Stimulated activated CD4-positive, alpha-beta T cell treated with anti-CD3 and anti-CD28 coated beads, Interleukin-15, amount 100 ng/mL, for 1 hour (primary cell): ENCODE measurements at places on chromosomes 7 and 10.

DNA sequence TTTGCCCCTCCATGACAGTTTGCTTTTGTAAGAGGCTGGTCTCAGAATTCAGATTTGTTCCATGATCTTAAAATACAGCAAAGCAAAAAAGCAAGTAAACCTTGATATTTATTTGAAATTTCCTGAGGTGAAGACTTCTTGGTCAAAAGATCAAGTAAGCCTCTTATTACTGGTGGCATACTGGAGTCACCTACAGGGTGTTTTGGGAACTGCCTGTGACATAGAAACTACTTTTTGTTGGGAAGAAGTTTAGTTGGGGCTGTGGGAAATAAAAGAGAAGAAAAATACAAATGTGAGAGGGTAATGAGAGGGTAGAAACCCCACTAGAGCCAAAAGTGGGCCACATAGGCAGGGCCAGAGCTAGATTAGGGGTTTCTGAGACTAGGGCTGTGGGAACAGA is 217.9 kb downstream of the OTUD1 start:
- no peak for DNase-seq

DNA sequence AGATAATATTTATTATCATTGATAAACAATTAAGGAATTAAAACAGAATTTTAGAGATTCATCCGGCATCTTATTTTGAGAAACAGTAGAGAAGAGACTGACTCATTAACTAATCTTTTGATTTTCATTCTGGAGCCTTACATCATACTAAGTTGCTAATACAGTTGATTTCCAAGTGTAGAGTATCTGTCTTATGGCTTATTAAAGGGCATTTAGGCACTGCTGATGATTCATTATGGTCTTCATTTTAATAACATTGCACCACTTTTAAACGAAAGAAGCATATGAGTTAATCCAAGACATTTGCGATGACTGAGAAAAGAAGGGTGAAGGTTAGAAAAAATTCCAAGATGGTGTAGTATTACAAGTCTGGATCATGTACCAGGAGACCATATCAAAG is 186.0 kb upstream of the CACNA2D1 start:
- DNase-seq, result no peak

GRCh38 chr7:47150497-47151260 is 431.2 kb downstream of the TNS3 start:
- no peak for DNase-seq

DNA sequence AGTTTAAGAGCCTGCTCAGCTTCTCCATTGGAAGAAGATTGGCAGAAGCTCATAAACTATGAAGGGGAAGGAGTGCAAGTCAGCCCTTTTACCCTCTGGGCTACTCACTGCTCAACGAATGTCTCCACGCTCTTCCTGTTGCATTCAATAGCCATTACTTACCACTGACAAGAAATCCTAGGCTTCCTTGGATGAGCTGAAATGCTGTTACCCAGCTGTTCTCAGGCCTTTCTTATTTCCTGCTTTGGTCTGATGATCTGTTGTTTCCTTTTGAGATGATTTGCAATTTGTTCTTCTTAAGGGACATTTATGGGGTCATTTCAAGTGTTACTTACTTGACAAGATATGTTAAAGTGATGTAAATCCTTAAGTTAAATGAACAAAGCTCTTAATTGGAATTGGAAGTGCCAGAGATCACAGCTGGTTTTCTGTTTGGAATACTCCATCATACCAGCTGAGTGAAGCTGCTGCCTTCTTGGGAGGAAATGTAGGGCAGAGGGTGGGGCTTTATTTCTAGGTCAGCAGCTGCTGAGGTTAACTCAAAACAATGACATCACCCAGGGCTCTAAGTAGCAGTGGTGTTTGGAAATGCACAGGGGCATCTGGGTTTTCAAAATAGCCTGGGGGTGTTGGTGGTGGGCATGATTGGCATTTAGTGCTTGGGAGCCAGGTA is 170.0 kb downstream of the PRKCQ start:
- no peak for DNase-seq

- DNase-seq, result no peak
Measured at GRCh38 chr7:84482476-84482875, 287.9 kb upstream of the SEMA3A start.

- no peak for DNase-seq
Measured at GRCh38 chr7:64599359-64599758, 36.5 kb upstream of the ZNF680 start.

- no peak for DNase-seq
Measured at GRCh38 chr7:117674617-117675016, 194.8 kb downstream of the CFTR start.

DNA sequence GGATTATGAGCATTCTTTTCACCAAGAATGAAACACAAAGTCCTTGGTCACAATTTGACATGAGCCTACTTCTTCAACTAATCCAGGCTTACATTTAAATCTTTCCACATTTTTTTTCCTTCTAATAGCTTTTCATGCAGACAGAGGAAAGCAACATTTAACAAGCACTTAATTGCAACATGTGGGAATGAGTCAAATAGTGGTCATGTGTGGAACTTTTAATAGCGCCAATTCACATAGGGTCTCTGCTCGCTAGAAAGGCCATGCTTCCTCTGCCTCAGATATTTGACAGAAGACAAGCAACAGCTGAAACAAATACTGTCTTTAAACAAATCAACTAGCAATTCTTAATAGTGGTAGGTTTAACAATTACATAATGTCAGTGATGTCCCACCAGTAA is 285.9 kb upstream of the ETV1 start:
- DNase-seq, result no peak

GRCh38 chr7:68074242-68074641 is 1077.6 kb downstream of the TYW1 start:
- no peak for DNase-seq

DNA sequence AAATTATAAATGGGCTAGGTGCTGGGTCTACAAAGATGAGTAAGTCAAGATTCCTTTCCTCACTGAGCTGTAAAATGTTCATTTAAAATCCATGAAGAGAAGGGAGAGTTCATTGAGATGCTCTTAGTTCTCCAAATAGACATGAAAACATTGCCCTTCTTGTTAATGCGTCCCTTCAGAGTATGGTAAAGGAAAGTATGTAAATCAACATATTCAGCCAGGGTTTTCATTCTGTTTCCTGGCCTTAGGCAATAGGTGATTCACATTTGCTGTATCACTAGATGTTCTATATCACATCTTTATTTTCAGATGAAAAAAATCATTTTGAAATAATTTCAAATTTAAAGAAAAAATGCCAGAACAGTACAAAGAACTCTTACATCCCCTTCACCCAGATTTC is 5.4 kb downstream of the ANKIB1 start:
- no peak for DNase-seq

DNA sequence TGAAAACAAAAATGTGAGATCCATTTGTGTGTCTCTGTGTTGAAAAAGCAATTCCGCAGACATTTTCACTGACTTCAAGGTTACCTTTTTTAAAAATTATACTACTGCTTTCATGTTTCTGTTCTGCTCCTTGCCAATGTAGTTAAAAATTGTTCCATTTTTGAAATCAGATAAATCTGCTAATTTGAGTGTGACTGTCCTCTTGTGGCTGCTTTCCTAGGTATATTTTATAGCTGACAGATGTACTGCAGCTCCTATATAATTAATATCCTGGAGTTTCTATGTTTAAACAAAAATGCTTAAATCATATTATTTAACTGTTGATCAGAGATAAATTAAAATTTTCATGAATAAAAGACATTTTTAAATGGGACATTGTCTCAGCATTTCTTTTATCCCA is 177.6 kb upstream of the LRRTM3 start:
- no peak for DNase-seq

GRCh38 chr10:66534866-66535265 is 391.0 kb upstream of the LRRTM3 start:
- DNase-seq, result no peak

DNA sequence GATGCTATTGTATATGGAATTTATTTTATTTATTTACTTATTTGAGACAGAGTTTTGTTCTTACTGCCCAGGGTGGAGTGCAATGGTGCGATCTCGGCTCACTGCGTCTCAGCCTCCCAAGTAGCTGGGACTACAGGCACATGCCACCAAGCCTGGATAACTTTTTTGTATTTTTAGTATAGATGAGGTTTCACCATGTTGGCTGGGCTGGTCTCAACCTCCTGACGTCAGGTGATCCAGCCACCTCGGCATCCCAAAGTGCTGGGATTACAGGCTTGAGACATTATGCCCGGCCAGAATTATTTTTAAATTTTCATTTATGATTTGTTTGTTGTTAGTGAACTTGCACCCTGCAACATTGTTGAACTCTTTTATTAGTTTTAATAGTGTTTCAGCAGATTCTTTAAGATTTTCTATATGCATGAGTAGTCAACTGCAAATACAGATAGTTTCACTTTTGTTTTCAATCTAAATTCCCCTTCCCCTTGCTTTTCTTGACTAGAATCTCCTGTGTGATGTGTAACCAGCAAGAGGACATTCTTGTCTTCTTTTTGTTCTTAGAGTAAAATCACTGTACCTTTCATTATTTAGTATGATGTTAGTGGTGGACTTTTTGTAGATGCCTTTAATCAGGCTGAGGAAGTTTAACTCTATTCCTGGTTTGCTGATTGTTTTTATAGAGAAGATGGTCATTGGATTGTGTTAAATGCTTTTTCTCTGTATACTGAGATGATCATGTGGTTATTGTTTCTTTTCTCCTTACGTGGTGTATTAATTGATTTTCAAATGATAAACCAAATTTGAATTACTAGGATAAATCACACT is 27.8 kb downstream of the ZNF33A start:
- DNase-seq, result no peak

GRCh38 chr7:149870274-149870673 is 3.5 kb upstream of the ATP6V0E2 start:
- DNase-seq, result no peak

GRCh38 chr7:119935418-119936025 is 337.5 kb upstream of the KCND2 start:
- no peak for DNase-seq

DNA sequence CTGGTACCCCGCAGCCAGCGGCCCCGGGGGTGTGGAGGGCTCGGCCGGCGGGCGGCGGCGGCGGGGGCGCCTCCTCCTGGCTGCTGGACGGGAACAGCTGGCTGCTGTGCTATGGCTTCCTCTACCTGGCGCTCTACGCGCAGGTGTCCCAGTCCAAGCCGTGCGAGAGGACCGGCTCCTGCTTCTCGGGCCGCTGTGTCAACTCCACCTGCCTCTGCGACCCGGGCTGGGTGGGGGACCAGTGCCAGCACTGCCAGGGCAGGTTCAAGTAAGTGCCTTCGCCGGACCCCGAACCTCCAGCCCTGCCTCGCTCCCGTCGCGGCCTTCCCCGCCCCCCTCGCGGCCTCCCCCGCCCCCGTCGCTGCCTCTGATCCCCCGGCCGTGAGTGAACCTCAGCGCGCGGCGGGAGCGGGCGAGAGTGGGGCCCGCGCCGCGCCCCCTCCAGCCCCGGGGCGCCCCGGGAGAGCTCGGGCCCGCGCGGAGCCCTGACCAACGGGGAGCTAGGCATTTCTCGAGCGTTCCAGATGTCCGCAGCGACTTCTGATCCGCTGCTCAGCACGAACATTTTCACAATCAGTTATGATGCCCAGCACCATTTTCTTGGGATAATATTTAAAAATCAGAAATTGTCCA is 727 bp downstream of the ATRNL1 start:
- no peak for DNase-seq

- no peak for DNase-seq
Measured at GRCh38 chr7:41205600-41205999, 497.3 kb downstream of the INHBA start.

GRCh38 chr10:12564173-12564572 is 214.8 kb downstream of the CAMK1D start:
- DNase-seq, result no peak

DNA sequence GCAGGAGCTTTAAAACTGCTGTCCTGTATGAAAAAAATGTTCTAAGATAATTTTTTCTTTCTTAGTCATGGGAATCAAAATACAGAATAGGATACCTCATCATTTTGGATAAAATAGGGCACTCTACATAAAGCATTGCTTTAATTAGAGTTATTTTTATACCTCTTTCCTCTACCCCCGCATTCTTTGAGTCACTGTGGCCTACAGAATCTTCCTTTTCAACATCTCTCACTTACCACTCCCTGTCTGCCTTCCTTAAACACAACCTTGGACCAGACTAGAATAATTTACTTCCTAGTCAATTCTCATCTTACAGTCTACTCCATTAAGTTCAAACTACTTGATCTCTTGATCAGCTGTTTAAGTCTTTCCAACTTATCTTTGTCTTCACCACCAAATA is 462.3 kb downstream of the PHTF2 start:
- no peak for DNase-seq

DNA sequence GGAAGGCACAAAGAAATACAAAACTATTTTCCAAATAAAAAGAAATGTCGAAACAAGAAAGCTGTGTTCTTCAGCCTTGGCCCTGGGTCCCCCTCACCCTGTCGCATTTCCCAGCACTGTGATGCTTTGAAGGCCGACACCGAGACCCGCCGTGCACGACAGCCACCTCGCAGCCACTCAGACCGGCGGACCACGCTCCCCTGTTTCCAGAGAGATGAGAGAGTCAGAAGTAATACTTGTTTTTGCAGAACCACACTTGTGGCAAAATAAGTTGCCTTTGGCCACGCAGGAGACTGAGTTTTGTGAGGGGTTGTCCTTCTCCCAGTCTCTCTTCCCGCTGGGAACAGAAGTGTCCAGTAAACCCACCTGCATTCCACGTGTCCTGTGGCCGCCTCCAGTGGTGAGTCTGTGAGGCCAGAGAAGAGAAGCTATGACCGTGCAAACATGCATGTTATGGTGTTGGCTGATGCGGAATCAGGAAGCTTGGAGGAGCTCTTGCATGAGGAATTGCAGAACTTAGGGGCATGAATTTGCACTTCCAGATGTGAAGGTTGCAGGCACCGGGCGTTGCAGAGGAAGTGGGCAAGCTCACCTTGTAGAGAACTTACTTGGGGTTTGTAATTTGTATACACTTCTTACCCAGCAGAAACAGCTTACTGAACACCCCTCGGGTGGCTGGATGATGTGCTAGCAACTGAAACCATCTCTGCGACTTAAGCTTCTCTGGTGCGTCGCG is 194.5 kb downstream of the EBF3 start:
- DNase-seq, result no peak

GRCh38 chr7:128941323-128941890 is 3.7 kb downstream of the IRF5 start:
- DNase-seq, result no peak

- DNase-seq, result no peak
Measured at GRCh38 chr7:23607130-23607529, 9.9 kb downstream of the CCDC126 start.

- DNase-seq, result no peak
Measured at GRCh38 chr7:95546647-95547046, 49.7 kb downstream of the PDK4 start.

DNA sequence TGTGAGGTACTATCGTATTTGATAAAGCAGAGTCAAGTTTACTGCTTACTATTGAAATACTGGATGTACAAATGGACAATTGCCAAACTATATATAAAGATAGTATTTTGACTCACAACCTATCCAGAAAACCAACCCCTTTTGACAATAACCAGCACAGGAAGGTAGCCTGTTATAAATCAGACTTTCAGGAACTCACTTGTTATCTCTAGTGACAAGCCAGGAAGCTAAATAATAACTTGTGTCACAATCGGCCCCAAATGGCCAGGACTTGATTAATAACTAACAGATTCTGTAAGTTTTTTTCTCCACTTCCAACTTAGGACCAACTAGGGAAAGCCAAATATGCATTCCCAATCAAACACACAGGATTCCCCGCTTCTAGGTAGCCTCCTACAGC is 38.8 kb upstream of the SLC35G1 start:
- no peak for DNase-seq
